ENCODE measurements at places on chromosomes 12 and 14. TPM values are rescaled to one million over a fixed set of nuclear protein-coding genes. Genes with fewer than 3 reads are reported as not detected.

- no peak for DNase-seq
These were observed 461.7 kb downstream of the GXYLT1 start for GRCh38 chr12:41683023-41683422.

Gene AACS
- 25.7 TPM for total RNA-seq

Gene CCDC175
- 3.3 TPM for total RNA-seq

Gene SLC7A8
- total RNA-seq = 3.4 TPM

Gene TAS2R31
- 25.0 TPM for total RNA-seq

DNA sequence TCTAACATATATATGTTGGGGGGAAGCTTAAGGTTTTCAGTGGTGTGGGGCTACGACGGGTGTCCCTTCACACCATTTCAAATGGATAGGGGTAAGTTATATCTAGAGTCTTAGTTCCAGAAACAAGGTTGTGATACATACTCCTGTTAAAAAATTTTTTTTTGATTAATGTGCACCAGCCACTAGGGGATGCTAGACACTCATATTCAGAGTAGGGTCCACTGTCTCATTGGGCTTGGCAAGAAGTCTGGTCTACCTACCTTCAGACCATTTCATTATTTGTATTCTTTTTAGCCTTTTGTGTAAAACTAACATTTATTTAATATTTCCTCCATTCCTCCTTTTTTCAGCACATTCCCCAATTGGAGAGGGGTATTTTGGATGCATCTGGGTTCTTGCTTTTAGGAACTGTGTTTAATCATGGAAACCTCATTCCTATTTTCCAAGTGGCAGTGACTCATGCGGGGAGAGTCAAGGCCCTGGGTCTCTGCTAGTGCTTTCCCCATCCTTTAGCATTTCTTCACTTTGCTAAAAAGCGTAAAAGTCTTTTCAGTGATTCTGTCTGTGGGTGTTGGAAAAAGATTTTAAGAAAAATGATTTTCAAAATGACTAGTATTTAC, 33.4 kb downstream of the ANO4 start:
- DNase-seq = no peak

- DNase-seq = no peak
These were observed 233.3 kb upstream of the FOXN3 start for GRCh38 chr14:89650077-89650978.

- DNase-seq = no peak
These were observed 274.0 kb downstream of the VRK1 start for GRCh38 chr14:97071177-97071576.

Gene STON2
- total RNA-seq = 38.8 TPM

DNA sequence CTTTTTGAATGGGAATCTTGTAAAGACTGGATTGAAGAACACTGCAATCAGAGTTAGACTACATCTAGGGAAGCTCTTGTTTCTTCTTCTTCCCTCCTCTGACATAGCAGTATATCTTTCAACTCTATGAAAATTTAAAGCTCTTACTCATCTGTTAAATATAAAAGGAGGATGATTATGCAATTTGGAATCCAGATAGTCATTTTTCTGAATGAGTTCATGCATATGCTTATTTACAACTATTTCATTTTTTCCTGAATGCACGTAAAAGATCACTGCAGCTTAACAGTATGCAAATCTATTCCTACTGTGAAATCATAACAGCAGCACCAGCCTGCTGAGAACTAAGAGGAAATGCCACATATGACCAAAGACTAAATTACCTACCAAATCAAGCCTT, 133.5 kb upstream of the TMCC3 start:
- no peak for DNase-seq

GRCh38 chr12:107014055-107014454, 27.1 kb upstream of the MTERF2 start:
- DNase-seq = no peak

DNA sequence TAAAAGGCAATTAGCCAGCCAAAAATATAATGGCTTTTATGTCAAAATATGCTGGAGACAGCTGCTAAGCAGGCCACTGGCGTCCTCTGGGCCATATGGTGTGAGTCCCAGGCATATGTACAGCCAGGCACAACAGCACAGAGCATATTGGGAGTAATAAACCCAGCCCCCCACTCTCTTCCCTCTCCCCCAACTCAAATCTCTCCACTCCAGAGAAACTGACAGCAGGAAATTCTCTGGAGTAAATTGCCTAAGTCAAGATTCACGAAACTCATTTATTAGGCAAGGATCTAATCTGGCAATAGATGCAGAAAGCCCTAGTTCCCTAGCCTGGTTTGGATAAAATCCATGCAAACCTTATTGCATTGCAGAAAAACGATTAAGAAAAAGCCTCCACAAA, 147.9 kb upstream of the SEL1L start:
- DNase-seq = no peak

- DNase-seq = no peak
These were observed 50.5 kb downstream of the FAM222A start for GRCh38 chr12:109764123-109764522.

DNA sequence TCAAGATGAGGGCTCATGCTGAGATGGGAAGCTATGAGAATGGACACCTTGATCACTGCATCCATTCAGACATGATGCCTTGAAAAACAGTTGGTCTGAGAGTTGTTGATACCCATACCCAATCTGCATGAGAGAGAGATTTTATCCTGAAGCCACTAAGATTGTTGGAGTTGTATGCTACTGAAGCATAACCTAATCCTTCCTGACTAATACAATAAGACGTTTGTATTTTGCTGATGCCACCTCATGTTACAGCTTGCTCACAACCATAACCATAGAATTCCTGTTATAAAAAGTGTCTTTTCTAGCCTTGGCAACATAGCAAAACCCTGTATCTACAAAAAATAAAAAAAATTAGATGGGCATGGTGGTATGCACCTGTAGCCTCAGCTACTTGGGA, 12.7 kb upstream of the SERPINA1 start:
- DNase-seq = no peak

Gene KRT2
- total RNA-seq = not detected

DNA sequence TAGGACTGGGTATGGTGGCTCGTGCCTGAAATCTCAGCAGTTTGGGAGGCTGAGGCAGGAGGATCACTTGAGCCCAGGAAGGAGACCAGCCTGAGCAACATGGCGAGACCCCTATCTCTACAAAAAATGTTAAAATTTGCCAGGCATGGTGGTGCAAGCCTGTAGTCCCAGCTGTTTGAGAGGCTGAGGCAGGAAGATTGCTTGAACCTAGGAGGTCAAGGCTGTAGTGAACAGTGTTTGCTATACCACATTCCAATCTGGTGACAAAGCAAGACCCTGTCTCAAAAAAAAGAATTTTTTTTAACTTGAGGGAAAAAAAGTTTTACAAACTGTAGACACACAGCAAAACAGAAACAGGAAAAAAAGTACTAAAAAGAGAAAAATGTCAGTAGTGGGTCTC, 2.3 kb upstream of the MAP3K9 start:
- DNase-seq = no peak
